CD4-positive, alpha-beta T cell (primary cell): ENCODE measurements at places on chromosomes 7 and 10. TPM values are rescaled to one million over a fixed set of nuclear protein-coding genes. Genes with fewer than 3 reads are reported as not detected.

STAG3 gene
- 5.5 TPM for total RNA-seq

CCDC172 gene
- not detected for total RNA-seq

MYOZ1 gene
- not detected for total RNA-seq

DNA sequence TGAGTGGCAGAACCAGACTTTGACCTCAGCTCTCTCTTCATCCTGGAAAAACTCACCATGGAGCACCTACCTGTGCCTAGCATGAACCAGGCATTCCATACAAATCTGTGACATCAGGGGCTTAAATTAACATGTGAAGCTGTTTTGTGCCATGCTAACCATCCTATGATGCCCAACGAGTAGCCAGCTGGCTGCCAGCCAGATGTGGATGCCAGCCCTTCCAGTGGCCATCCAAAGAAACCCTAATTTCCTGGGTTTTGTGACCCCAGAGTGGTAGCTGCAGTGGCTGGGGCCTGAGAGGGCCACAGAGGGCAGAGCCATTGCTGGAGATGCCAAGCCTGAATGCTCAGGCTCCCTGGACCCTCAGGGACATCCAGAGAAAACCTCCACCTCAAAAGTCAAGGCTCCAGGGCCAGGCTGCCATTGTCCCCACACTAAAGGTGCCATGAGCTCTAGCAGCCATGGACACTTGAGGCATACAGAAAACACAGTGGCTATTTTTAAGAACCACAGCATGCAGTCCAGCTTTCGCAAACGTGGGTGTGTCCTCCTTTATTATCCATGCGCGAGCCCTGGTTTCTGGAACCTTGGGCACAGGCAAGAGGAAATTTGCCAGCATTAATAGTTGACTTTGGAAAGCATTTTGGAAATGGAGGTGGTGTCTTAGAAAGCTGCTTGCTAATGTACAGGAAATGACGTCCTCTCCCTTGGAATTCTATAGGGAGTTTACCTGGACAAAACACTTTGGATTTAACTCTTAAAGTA is 6.0 kb downstream of the CPXM2 start:
- no peaks in the 10 kb centered on the region for H3K36me3 ChIP-seq
- H3K4me1 ChIP-seq = no peaks in the 10 kb centered on the region
- H3K27ac ChIP-seq = no peak overlapping the region
- no peak for DNase-seq
- no peak overlapping the region for H3K4me3 ChIP-seq
- H3K27me3 ChIP-seq = peaks cover 2% of the 10 kb centered on the region

DNA sequence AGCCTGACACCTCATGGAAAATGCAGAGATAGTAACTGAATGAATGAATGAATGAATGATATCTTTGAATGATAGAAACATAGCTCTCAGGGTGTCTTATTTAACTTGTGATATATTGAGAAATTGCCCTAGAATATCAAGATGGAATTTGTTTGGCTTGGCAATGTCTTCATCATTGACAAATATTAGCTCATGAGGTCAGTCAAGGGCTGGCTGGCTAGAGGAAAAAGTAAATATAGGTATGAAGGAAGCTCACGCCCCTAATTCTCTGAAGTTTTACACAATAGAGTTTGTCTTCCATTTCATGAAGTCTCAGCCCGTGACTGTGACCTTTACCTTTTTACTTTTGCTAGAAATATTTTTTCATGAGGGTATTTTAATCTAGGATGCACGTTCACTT is 305.2 kb downstream of the ADARB2 start:
- no peak overlapping the region for H3K27ac ChIP-seq
- H3K36me3 ChIP-seq = no peaks in the 10 kb centered on the region
- H3K27me3 ChIP-seq = no peaks in the 10 kb centered on the region
- no peak overlapping the region for H3K4me3 ChIP-seq
- no peak for DNase-seq
- H3K4me1 ChIP-seq = no peaks in the 10 kb centered on the region

DNA sequence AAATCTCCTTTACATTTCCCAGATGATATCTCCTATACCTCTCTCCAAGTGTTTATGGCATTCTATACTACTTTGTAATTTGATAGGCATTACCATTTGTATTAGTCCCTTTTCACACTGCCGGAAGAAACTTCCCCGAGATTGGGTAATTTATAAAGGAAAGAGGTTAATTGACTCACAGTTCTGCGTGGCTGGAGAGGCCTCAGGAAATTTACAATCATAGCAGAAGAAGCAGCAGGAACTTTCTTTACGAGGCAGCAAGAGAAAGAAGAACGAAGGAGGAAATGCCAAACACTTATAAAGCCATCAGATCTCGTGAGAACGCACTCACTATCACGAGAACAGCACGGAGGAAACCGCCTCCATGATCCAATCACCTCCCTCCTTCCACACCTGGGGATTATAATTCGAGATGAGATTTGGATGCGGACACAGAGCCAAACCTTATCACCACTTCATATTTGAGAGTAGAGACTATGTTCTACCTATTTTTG is 1194.6 kb downstream of the SORCS1 start:
- no peaks in the 10 kb centered on the region for H3K36me3 ChIP-seq
- H3K27me3 ChIP-seq = no peaks in the 10 kb centered on the region
- no peak overlapping the region for H3K4me3 ChIP-seq
- DNase-seq = no peak
- H3K4me1 ChIP-seq = no peaks in the 10 kb centered on the region

- DNase-seq = no peak
- no peaks in the 10 kb centered on the region for H3K36me3 ChIP-seq
- H3K27ac ChIP-seq = no peak overlapping the region
Measured at GRCh38 chr7:33195264-33195663, 65.9 kb downstream of the BBS9 start.

GRCh38 chr10:13913897-13914296 is 327.1 kb downstream of the PRPF18 start:
- no peaks in the 10 kb centered on the region for H3K4me1 ChIP-seq
- no peak overlapping the region for H3K27ac ChIP-seq
- no peaks in the 10 kb centered on the region for H3K36me3 ChIP-seq
- H3K4me3 ChIP-seq = no peak overlapping the region

- no peak overlapping the region for H3K27ac ChIP-seq
- H3K36me3 ChIP-seq = no peaks in the 10 kb centered on the region
- DNase-seq = no peak
Measured at GRCh38 chr10:33808475-33808874, 474.0 kb upstream of the NRP1 start.

DNA sequence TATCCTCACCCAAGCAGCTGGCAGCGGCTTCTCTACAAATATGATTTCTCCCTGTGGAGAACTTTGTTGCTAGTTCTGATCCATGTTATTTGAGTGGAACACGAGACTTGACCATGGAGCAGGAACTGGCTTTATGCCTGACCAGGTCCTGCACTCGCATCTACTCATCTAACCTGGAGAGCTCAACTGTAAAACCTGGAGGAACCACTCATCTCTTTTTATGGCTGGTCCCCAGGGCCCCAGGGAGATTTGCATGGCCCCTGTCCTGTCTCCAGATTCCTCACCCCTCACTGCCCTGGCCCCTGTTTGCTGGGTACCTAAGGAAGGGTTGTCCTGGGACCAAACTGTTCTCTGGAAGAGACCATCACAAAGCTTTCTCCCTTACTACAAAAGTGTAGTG is 16.0 kb downstream of the TCAF1 start:
- no peak for DNase-seq
- peaks cover 17% of the 10 kb centered on the region for H3K4me1 ChIP-seq
- H3K36me3 ChIP-seq = no peaks in the 10 kb centered on the region

- no peaks in the 10 kb centered on the region for H3K4me1 ChIP-seq
- no peaks in the 10 kb centered on the region for H3K36me3 ChIP-seq
- no peak for DNase-seq
- H3K27me3 ChIP-seq = peaks cover 2% of the 10 kb centered on the region
- H3K27ac ChIP-seq = no peak overlapping the region
- H3K4me3 ChIP-seq = no peak overlapping the region
Measured at GRCh38 chr10:2729197-2729596, 338.2 kb upstream of the PFKP start.

GRCh38 chr7:155938129-155938528 is 125.9 kb upstream of the SHH start:
- no peak overlapping the region for H3K4me3 ChIP-seq
- peaks cover 5% of the 10 kb centered on the region for H3K27me3 ChIP-seq
- no peaks in the 10 kb centered on the region for H3K36me3 ChIP-seq
- no peak overlapping the region for H3K27ac ChIP-seq

GRCh38 chr7:158364451-158364850 is 223.2 kb downstream of the PTPRN2 start:
- no peak overlapping the region for H3K4me3 ChIP-seq
- DNase-seq = no peak
- H3K4me1 ChIP-seq = no peaks in the 10 kb centered on the region
- H3K36me3 ChIP-seq = no peaks in the 10 kb centered on the region
- no peaks in the 10 kb centered on the region for H3K27me3 ChIP-seq
- H3K27ac ChIP-seq = no peak overlapping the region
